Activated CD4-positive, CD25-positive, alpha-beta regulatory T cell treated with anti-CD3 and anti-CD28 coated beads, Interleukin-2, amount 50 U/mL, for 16 hours (primary cell): ENCODE measurements at places on chromosomes 1 and 21.

GRCh38 chr1:52139817-52140540 lies 1.9 kb upstream of the ZFYVE9 start:
- no peak for DNase-seq

DNA sequence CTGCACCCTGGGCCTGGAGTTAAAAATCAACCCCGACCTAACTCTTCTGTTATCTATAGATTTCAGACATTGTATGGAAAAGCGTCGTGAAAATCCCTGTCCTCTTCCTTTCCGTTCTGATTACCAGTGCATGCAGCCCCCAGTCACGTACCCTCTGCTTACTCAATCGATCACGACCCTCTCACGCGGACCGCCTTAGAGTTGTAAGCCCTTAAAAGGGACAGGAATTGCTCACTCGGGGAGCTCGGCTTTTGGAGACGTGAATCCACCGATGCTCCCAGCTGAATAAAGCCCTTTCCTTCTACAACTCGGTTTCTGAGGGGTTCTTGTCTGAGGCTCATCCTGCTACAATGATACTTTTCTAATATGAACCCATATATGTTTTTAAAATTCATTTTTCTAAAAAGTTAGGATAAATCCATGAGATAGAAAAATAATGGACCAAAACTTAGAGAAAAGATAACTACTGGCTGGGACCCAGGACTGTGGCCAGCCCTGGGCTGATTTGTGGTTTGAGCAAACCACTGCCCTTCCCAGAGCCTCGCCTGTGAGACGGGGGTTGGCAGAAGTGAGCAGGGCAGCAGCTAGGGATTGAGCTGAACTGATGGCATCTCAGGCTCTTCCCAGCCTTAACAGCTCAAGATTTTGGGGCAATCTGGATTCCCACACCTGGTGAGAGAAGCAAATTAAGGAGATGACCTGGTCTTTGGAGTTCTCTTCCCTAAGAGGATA lies 5.0 kb downstream of the UQCRHL start:
- DNase-seq = no peak

DNA sequence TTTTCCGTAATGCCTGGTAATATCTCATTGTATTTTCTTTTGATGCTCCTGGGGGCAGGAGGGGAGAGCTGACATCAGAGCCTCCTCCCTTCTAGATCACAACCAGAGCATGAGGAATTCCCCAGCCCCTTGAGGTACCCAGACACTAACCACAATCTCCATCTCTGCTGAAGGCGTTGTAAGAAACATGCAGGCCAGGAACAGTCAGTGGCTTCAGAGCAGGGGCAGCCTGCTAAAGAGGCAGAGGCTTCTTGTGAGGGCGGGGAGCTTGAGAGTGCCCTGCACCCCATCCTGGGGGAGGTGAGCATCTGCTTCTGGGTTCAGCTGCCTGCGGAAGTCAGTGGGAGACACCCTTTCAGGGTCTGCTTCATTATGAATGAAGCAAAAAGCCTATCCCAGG lies 19.0 kb downstream of the MAPKAPK2 start:
- DNase-seq = no peak

GRCh38 chr1:117669572-117669971 lies 63.7 kb downstream of the TENT5C start:
- no peak for DNase-seq

- DNase-seq = no peak
Measured at GRCh38 chr1:7808253-7808844, 24.3 kb downstream of the PER3 start.

DNA sequence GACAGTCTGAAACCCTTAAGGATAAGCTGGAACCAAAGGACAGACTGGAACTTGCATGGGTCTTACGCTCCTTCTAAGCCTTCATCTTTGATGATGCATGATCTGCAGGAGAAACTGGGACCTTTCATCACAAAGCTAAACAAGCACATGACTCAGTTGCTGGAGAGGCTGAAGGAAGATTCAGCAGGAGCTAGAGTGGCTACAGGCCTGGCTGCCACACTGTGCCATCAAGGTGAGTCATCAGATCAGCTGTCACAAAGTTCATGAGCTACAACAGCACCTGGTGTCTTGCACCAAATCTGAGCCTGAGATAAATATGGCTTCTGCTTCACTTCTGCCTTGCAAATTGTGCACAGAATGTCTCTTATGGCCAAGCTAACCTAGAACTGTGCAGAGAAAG lies 95.5 kb upstream of the MARK1 start:
- DNase-seq = no peak

DNA sequence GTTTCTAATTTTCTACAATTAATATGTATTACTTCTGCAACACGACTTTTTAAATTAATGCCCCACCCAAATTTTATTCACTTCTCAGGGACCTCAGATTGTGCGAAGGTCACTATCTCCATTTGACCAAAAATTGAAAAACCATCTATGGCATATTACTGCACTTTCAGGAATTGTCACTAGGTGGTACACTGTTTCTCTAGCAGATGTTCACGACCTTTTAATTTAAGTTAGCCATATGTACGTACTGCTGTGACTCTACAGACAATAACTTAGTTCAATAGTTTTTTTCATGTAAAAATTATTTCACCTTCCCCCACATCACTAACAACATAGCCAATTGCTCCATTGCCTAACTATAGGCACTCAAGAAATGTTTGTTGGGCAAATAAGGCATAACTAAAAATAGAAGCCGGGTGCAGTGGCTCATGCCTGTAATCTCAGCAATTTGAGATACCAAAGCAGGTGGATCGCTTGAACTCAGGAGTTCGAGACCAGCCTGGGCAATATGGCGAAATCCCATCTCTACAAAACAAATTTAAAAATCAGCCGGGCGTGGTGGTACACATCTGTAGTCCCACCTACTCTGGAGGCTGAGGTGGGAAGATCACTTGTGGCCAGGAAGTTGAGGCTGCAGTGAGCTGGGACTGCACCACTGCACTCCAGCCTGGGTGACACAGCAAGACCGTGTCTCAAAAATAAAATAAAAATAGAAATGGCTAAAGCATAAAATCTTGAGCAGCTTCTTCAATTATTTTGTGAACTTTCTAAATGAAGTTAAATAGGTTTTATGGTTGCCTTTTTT lies 75.7 kb upstream of the PKN2 start:
- no peak for DNase-seq

DNA sequence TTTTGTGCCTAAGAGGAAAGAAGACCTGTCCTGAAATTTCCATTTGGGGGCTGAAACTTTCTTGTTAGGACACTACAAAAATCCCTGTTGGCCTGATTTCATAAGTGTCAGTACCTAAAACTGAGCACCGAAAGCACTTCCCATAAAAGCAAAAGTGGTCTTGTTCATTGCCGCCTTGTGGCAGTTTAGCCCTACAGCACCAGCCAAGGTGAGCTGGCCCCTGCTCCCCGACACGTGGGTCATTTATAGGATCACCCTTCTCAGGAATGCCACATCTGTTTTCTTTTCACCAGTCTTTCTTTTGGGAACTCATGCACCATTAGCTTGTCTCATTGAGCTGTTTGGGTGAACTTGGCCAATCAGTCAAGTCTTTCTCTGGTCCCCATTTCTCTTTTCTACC lies 155.8 kb upstream of the KAZN start:
- no peak for DNase-seq

GRCh38 chr1:209577346-209577745 lies 6.2 kb upstream of the CAMK1G start:
- no peak for DNase-seq
